ENCODE measurements at places on chromosomes 13 and 19.

DNA sequence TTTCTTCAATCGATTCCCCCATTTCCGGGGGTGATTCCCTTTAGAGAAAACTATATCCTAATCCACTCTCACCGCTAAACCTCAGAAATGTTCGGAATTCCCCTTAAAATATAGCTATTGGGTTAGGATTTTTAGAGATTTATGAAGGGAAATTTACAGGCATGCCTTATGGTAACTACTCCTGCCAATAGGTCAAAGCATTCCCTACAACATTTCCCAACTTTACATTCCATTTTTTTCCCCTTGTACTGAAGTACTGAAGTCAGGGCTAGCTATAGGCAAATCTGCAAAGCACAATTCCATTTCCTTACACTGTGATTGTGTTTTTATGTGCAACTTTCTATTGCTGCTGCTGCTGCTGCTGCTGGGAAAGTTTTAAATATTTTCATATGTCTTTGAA, 2.1 kb downstream of the EDNRB start:
- no peak for DNase-seq

DNA sequence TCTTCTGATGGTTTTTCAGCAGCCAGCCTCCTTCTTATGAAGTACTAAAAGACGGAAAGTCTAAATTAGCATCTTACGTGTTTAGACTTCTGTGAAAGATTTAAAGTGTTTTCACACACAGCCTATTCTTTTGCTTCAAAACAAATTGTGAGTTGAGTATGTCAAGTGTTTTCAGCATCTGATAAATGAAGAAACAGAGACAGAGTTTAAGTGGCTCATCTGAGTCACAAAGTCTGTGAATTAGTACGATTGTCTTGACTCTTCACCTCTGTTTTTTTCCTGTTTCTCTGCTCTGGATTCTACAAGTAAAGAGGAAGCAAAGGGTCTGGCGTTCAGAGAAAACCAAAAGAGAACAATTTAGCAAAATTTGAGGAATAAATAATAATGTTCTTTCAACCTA, 116.4 kb downstream of the FRY start:
- DNase-seq: no peak

- DNase-seq: no peak
Measured at GRCh38 chr19:55493052-55493644, 4.9 kb downstream of the SSC5D start.

DNA sequence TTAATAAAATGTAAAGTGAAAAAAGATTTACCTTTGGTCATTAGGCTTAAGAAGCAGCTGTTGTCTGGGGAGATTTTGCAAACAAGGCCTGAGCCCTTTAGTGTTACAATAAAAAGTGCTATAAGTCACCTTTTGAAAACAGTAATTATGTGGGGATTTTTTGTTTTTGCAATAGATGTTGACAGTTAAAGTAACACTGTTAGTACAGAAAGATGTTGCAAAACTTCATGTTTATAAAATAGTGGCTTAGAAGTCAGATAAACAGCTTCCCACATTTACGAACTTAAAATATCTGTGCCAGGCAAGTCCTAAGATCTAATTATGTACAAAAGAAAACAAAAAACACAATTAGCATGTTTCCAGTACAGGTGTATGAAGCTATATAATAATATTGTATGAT, 138.0 kb upstream of the IRS2 start:
- DNase-seq: no peak

DNA sequence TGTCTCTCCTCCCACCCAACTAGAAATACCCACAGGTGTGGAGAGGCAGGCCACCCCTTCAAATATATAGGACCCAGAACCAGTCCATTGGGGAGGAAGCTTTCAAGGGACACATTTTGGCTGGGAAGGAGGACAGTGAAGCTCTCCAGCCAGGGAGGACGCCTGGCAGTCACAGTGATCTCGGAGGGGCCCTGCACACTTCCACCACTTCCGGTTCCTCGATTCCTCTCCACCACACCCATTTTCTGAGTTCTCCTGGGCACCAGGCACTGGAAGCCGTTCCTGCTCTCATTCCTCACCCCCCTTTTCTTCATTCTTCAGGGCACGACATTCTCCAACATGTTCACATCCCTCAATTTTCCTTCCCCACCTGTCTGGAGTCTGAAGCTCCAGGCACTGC, 30.4 kb upstream of the CEACAM21 start:
- no peak for DNase-seq

DNA sequence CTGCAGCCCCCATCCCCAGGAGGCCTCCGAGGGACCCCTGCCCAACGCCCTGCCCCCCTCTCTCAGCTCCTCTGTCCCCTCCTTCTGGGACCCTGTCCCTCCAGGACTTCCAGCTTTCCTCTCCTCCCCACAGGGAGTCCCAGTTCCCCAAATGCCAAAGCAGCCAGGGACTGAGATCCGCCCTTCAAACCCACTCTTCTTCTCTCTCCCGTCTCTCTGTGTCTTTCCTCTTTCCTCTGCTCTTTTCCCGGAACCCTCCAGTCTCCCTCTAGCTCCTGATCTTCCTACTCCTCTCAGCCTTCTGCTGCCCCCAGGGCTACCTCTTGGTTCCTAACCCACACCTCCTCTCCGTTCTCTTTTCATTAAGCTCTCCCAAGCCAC, 377 bp downstream of the CA11 start:
- DNase-seq: no peak

DNA sequence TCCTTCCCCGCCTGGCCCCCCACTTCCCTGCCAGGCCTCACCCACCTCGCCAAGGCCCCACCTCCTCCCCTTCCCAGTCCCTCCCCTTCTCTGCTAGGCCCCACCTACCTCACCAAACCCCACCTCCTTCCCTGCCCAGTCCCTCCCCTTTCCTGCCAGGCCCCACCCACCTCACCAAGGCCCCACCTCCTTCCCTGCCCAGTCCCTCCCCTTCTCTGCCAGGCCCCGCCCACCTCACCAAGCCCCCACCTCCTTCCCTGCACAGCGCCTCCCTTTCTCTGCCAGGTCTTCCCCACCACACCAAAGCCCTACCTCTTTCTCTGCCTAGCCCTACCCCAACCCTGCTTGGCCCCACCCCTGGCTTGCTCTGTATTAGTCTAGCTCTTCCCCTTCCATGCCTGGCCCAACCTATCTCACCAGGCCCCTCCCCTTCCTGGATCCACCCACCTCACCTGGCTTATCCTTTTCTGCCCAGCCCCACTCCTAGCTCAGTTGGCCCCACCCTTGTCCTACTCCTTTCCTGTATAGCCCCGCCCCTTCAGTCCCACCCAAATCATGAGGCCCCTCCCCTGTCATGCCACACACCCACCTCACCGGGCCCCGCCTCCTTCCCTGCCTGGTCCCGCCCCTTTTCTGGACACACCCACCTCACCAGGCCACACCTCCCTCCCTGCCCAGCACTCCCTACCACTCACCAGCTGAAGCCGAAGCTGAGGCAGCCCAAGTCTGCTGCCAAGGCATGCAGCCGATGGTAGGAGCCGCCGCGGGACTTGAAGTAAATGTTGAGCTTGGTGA, 16.2 kb downstream of the CERS1 start:
- no peak for DNase-seq

DNA sequence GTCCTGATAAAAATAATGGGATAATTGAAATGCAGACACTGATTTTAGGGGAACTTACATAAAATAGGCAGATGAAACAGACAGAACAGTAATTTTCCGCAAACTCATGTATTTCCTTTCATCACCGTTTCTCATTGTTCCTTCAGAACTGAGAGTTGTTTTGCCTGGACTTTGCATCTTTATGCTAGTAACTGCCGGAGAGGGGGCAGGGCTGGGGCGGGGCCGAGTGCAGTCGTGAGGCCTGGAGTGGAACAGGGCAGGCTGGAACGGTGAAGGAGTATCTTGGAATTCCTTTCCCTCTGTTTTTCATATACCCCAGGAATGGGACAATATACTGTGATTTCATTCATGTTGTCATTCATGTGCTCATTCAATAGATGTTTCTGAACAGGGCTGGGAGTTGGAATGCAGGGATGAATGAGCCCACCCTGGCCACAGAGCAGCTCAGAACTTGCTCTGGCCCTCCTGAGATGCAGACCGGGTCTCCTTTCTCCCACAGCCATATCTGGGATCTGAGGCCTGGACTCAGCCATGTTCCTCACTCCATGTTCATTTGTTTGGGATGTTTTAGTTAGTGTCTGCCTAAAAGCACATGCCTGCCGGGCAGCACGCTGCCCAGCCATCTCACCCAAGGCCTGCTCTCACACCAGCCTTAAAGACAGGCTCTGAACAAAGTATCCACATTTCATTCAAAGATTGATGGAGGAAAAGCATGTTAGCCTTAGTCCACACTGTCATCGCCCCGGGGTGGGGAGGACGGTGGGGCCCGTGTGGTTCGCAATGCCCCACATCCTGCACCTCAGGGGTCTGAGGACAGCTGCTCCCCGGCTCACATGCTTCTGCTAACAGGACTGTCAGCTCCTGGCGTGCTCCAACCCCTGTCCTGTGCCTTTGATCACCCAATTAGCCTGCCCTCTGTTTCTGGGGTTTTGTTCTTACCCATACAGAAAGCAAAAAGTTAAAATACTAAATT, 92.9 kb downstream of the SOX1 start:
- DNase-seq: no peak

Data from SK-N-DZ (cell line).